Cerebellum (tissue), 4 donors: ENCODE measurements at places on chromosomes 7 and 10. TPM values are rescaled to one million over a fixed set of nuclear protein-coding genes. Genes with fewer than 3 reads are reported as not detected.

Gene MMP21
- total RNA-seq: 0.09 TPM

Gene EMX2
- total RNA-seq: 0.09 TPM

Gene MSANTD7
- 22.0 TPM for total RNA-seq

GRCh38 chr7:24346716-24347115, 62.7 kb downstream of the NPY start:
- DNase-seq: no peak

DNA sequence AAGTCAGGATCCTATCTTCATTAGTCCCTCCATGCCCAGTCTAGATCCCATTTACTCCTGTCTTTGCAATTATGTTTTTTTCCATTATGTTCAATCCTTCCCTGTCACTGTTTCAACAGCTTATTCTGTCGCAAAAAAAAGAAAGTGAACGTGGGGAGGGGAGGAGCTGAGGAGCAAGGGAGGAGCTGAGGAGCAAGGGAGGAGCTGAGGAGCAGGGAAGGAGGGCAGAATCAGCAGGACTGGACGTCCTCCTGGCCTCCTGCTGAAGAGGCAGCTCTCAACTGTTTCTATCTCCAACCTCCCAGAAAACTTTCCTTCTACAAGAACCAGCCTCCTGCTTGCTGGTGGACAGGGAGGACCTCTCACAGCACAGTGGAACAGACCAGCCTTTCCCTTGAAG, 26.0 kb downstream of the LARP4B start:
- no peak for DNase-seq

Gene ANKRD1
- not detected for total RNA-seq

DNA sequence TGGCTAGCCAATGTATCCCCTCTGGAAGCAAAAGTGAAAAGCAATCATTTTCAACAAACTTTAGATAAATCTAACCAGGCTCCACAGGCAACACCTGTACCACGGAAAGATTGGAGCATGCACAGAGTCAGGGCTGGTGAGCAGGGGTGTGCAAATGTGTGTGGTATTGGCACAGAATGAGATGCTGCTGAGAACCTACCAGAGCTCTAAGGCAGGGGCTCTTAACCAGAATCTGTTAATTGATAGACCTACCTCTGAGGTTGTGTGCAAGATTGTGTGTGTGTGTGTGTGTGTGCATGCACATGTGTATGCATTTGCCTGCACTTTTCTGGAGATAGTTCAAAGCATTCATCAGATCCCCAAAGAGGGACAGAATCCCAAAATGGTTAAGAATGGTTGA, 62.9 kb downstream of the PIK3AP1 start:
- no peak for DNase-seq

GRCh38 chr10:76509446-76509845, 1078.0 kb downstream of the LRMDA start:
- DNase-seq: no peak

Gene LHPP
- 8.1 TPM for total RNA-seq

- DNase-seq: no peak
Observed at GRCh38 chr10:75470901-75471300, 39.5 kb downstream of the LRMDA start.

- no peak for DNase-seq
Observed at GRCh38 chr7:151599401-151600227, 79.9 kb upstream of the RHEB start.

Gene HYAL4
- not detected for total RNA-seq

Gene TCF7L2
- total RNA-seq: 6.5 TPM

GRCh38 chr10:72330069-72330426, 24.7 kb downstream of the DNAJB12 start:
- DNase-seq: no peak

Gene TAS2R41
- not detected for total RNA-seq

DNA sequence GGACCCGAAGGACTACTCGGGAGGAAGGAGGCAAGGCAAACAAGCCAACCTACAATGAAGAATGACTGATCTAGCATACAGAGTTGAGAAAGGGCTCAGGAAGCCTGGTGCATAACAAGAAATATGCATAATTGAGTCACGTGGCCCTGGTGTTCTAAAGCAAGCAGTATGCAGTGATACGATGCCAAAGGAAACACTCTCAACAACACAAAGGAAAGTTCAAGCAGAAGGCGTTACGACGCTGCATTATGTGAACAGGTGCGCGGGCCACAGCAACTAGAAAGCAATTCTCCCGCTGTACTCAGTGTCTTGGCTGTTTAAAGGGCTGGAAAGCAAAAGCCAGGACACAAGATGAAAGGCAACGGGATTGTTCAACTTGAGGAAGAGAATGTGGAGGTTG, 100.8 kb downstream of the PRTFDC1 start:
- DNase-seq: no peak

GRCh38 chr7:120741371-120742042, 116.4 kb downstream of the TSPAN12 start:
- no peak for DNase-seq

GRCh38 chr10:133143200-133143533, 16.9 kb upstream of the KNDC1 start:
- no peak for DNase-seq

DNA sequence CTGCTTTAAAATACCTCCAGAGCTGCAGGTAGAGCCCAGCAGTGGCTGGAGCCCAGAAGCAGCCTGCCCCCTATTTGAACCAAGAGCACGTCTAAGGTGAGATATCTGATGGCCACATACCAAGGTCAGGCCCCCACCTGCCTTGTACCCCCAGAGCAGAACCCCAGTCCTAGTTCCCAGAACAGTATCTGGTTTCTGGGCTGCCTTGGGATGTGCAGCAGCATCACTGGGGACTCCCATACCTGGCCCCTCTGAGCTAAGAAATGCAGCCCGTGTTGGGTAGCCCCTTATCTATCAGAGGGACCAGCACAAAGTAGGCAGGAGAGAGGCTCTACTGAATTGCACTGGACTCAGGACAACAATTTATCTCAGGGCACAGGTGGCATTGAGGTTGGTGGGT, 8.9 kb downstream of the SFTPD start:
- no peak for DNase-seq
